ENCODE measurements at places on chromosomes 11 and 22.
A peak's percentile ranks its signal among the peaks of the same experiment; 100 is the strongest.

GRCh38 chr11:60390419-60390818 lies 5.8 kb upstream of the MS4A14 start:
- no peak for DNase-seq

DNA sequence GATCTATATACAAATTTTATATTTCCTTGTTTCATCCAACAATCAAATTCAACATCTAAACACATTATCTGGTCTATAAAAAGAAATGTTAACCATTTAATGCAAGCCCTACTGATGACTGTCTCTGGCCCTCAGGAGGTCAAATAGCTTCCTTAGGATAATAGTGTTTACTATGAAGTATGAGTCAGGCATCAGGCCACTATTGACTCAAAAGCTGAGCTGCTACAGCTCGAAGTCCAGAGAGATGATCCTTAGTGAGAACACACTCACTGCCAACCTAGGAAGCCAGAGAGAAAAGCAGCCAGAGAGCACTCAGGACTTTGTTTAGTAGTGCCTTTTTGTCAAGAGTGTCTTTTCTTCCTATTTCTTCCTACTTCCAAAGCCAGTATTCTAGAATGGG lies 171.8 kb downstream of the SOX6 start:
- DNase-seq = peak; percentile 17

DNA sequence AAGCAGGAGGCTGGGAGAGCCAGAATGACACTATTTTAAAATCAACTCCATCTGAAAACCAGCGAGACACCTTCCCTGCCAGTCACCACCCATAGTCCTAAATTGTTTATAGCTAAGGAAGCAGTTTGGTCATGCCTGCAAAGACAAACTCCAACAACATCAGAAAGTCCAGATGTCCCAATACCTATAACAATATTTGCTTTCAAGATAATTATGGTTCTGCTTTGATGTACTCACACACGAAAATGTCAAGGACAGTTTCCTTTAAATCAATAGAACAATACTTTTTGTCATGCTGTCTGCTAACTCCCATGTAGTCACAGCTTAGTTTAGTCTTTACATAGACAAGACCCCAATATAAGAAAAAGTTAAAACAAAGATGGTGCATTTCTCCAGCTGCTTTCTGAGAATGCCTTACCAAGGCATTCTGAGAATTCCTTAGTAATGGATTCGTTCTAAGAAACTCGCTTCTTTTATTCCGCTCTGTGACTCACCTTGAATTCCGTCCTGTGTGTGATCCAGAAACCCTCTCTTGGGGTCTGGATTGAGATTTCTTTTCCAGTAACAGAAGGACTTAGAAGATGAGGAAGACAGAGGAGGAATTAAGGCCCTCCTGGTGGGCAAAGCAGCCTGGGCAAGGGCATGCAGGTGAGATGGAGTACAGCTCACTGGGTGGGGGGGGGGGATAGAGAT lies 9.6 kb upstream of the SCGB2A2 start:
- no peak for DNase-seq

DNA sequence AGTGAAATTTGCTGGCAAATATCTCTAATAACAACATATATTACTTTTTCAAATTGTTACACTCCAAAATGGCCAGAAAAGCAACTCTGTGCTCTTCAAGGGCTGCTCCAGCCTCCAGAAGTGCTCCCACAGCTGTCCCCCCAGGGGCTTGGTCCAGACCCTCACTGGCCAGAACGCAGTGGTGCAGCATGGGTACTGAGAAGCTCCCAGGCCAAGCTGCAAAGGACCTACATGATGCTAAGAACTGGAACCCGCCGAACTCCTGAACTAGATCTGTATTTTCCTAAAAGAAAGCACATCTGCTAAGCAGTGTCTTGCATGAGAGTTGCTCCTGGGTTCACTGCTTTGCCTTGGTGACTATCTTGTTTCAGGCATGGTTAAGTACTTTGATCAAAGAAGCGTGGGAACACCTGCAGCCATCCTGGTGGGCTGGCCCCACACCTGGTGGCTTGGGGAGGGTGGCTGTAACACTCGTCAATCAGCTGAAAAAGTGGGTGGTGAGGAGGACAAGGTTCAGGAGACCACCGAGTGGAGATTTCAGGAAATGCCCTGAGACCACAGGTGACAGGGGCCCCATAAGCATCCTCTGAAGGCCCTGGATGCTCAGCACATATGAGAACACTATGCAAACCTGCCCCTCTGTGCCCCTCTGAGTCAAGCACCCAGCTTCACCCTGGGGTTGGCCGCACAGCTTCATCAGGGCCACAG lies 72.7 kb upstream of the PITPNB start:
- no peak for DNase-seq

DNA sequence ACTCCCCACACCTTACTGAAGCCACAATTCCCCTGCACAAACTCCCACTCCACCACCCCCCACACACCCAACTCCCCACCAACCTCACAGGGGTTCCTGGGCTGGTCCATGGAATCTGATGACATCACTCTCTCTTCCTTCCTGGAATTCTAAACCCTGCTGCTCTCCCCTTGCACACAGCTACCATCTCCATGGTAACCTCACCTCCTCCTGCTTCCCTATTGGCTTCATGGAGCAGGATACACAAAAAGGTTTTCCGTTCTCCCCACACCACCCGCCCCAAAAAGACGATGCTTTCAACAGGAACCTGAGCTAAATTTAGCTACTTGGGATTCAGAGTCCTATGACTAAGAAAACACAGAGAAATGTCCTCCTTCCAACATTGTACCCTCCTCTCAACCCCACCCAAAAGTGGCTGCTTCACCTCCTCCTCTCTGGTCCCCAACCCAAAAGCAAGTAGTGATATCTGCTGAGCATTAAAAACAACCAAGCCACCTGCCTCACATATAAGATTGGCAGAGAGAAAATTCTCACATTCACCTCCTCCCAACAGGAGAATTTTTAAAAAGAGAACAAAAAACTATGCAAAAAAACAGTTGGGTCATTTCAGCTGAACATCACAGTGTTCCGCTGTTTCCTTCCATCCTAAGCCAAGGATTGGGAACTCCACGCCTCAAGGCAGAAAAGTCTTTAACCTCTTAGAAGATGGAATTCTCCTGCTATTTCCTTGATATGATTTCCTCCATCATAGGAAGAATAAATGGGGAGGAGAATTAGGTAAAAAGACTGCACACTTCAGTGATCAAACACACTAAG lies 66.9 kb downstream of the RBFOX2 start:
- peak; percentile 12 for DNase-seq

GRCh38 chr11:20303391-20303965 lies 60.0 kb upstream of the HTATIP2 start:
- no peak for DNase-seq

- DNase-seq = no peak
These were observed 34.7 kb upstream of the SEPTIN5 start for GRCh38 chr22:19679522-19680101.

DNA sequence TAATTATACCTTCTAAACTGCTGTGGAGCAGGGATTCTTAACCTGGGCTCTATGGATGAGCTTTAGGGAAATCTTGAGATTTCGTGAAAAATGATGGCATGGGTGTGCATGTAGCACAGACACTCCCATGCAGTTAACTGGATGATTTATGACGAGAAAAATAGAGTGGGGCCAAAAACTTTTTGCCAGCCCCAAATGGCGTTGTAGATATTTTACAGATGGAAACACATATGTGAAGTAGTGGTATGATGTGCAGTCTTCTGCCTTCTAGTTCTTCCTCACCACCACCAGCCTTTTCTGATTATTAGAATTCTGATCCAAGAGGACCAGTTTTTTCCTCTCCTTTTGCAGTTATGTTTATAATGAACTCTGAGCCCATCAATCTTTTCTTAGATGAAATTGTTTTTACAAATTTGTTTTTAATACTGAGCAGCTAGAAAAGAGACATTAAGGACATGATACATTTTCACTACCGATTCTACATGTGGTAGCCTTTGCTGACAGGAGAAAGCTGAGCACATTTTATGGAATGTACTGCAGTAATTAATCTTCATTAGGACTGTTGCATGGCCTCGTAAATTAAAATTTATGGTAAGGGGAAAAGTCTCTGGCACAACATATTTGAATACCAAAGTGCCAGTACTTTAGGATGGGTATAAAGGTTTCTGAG lies 261.4 kb downstream of the DDX10 start:
- DNase-seq = no peak

DNA sequence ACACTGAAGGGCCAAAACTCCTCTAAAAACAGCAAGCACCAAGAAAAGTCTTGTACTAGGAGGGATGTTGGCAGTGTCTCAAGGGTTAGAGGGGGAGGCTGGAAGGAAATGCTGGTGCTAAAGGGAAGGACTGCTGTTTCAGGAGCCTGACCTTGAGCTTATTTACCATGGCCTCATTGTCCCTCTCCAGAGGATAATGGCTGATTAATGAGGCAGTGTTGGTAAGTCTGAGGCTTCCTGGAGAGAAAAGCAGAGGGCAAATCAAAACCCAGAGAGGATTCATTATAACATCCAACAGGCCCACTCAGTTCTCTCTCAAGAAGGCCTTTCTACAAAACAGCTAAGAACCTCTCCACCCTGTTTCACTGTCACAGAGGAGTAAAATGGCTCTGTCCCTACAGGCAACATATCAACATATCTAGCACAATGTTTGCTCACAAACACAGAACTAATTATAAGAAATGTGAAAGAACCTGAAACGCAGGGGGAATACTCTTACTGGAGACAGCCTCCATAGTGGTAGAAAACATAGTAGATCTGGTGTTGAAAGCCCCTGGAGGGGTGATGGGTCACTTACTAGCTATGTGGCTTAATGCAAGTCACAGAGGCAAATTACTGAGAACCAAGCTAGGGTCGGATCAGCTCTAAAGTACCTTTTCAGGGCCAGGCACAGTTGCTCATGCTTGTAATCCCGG lies 31.4 kb downstream of the NUMA1 start:
- DNase-seq = no peak

DNA sequence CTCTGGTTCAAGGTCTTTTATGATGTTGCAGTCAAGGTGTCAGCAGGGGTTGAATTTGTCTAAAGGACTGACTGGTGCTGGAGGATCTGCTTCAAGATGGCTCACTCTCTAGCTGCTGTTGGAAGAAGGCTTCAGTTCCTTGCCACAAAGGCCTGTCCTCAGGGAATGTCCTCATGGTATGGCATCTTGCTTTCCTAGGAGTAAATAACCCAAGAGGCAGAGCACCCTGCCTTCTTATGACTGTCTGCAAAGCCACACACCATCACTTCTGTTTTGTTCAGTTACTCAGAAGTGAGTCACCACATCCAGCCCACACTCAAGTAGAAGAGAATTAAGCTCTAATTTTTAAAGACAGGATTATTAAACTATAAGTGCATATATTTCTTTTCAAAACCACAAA lies 45.2 kb downstream of the PLAAT5 start:
- DNase-seq = no peak

- no peak for DNase-seq
These were observed 22.4 kb downstream of the TRMU start for GRCh38 chr22:46357711-46358520.

- no peak for DNase-seq
These were observed 11.3 kb downstream of the MYBPC3 start for GRCh38 chr11:47340980-47341775.

DNA sequence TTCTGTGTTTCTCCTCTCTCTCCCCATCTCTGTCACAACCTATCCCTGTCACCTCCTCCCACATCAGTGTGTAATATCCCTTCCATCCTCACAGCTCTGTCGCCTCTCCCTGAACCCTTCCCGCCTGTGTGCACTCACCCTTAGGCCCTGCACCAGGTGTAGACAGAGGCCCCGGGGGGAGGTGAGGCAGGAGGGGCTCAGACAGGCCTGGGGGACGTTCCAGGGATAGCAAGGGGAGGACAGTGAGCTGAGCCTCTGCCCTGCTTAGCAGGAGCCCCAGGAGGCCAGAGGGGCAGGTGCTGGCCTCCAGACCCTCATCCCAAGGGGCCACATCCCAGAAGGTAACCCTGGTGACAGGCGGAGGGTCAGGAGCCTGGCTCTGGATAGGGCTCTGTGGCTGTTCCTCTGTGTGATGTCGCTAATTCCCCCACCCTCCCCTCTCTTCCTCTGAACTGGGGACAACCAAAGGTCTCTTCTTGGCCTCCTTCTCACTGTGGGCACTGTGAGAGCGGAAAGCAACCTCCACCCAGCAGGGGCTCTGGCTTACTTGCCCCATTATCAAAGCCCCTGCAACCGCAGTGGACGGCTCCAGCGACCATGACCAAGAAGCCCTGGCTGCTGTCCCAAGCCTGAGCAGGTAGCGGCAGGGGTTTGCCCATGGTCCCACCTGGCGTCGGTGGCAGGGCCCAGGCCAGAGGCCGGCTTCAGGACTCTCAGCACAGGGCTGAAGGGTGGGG lies 35.7 kb downstream of the KCNJ4 start:
- DNase-seq = no peak

DNA sequence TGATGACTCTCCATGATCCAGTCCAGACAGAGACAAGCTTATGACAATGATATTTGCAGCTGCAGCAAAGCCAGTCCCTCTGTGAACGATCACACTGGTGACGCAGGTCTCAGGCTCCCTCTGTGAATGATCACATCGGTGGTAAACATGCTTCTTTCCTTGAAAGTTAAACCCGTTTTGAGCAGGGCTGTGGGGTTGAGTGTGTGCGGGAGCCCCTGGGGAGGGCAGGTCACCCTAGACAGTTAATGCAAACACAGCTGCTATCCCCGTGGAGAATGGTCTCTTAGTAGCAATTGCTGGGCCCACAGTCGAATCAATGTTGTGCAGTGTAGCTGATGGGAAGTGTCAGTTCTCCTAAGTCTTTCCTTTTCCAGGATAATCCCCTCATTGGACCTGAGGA lies 71.0 kb upstream of the KIRREL3 start:
- peak; percentile 85 for DNase-seq

DNA sequence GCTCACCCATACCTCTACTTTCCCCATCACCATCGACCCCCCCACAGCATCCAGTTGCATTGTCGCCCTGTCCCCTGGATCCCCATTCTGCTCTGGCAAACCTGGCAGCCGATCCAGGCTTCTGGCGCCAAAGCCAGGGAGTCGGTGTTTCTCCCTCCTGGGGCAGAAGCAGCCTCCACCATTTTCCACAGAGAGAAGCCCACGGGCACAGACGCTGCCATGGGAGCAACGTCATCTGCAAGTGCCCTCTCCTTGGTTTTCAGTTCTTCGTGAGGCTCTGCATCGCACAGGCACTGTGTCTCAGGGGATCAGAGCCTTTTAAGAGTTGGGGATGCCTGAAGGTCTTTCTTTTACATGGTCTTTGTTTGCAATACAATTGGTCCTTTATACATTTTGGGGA lies 2.3 kb downstream of the YPEL4 start:
- DNase-seq = no peak

GRCh38 chr11:70010774-70011173 lies 67.3 kb upstream of the ANO1 start:
- no peak for DNase-seq

DNA sequence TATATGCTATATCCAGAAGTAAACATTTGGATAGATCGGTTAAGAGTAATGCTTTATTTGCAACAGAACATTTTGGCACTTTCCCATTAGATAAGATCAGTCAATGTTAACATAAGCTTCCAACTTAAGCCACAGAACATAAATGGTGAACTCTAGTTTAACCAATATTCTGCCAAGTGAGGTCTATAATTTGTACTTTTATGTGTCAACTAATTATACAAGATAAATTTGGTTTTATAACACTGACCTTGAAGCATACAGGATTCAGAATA lies 23.5 kb upstream of the BLID start:
- DNase-seq = no peak

GRCh38 chr22:29994943-29995342 lies 85.3 kb upstream of the HORMAD2 start:
- DNase-seq = no peak

- DNase-seq = no peak
These were observed 89.3 kb downstream of the PRR5L start for GRCh38 chr11:36385121-36385970.
